Cortex of kidney (tissue), 1 donor: ENCODE measurements at places on chromosomes 11 and 22.

DNA sequence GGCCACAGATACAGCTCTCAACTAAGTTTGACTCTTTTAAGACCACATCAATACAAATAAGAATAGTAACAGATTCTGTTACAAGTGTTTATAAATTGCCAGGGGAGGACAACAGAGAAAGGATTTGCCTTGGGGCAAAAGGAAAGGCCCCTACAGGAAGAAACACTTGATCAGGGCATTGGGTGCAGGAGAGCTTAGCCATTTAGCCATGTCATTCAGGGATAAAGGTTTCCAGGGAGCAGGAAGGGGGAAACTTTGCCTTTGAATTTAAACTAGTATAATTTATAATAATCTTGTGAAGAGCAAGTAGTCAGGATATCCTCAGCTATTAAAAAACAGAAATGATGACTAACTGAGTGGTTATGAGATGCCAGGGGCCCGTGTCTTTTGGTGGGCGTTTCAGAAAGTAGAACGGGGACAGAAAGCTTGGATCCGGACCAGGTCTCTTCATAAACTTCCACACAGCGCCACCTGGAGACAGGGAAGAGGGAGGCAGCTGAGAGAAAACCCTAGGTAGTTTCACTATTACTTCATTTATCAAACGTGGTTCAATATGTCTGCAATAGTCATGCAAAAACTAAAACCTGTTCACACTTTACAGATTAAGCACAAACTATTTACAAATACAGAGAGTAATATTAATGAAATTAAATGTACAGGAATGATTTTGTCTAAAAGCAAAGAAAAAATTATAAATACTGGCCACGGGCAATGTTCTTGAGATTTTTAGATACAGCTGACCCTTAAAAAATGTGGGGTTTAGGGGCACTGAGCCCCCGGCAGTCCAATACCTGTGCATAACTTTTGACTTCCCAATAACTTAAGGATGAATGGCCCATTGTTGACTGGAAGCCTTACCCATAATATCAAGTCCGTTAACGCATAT, 11.0 kb upstream of the SLC5A4 start:
- no peak for DNase-seq

- no peak for DNase-seq
Measured at GRCh38 chr11:3902441-3902840, 47.0 kb downstream of the STIM1 start.

GRCh38 chr11:134837887-134838232, 425.8 kb upstream of the B3GAT1 start:
- DNase-seq, result no peak

DNA sequence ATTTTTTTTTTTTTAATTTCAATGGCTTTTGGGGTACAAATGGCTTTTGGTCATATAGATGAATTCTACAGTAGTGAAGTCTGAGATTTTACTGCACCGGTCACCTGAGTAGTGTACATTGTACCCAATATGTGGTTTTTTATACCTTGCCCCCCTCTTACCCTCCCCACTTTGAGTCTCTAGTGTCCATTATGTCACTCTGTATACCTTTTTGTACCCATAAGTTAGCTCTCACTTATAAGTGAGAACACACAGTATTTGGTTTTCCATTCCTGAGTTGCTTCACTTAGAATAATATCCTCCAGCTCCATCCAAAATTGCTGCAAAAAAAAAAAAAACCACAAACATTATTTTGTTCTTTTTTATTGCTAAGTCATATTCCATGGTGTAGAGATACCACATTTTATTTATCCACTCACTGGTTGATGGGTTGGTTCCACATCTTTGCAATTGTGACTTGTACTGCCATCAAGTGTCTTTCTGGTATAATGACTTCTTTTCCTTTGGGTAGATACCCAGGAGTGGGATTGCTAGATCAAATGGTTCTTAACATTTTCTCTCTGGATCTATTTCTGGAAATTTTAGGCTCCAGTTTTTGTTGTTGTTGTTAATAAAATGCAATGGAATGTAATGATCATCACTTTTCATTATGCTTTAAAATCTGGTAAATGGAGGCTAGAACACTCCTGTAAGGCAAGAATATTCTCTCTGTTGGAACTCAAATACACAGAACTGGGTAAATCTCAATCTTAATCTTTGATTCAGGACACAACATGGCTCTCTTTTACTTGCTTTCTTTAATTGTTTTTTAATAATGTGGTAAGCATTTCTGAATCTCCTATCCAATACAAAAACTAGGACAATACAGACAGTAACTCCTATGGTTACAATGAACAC, 10.3 kb downstream of the NEAT1 start:
- DNase-seq, result no peak

- no peak for DNase-seq
Measured at GRCh38 chr22:27540656-27541396, 260.7 kb downstream of the MN1 start.

GRCh38 chr22:22479999-22480532, 28.5 kb downstream of the ZNF280B start:
- no peak for DNase-seq

DNA sequence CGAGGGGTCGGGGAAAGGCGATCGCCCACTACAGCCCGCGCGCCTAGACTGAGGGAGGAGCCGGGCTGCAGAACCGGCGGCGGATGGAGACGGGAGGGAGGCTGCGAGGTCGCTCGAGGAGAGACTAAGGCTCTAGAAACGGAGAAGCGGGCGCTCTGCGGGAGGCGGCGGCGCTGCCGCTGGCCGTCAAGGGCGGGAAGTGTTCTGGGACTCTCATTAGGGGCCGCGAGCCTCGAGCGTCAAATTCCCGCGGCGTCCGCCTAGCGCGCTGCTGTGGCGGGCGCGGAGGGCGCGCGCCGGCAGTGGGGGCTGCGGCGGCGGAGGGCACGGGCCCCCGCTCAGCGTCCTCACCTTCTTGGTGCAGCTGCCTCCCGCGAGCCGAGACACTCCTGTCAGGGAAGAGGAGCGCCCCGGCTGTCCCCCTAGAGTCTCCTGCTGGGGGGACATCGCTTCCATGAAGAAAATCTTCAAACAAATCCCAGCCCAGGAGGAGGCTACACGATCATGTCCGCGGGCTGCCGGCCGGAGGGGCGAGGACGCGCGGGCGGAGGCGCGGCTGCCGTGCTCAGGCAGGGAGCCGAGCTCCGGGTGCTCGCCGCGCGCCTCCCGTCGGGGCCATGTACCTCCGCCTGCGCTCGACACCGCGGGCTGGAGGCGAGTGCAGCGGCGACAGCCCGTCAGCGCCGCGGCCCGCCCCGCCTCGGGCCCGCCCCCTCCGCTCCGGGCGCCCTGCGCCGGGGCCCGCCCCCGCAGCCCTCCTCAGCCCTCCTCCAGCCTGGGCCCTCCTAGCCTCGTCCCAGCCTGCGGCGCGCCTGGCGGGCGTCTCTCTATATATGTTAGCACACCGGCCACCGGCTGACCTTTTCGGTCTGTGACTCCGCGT, at the start of gene ARHGAP20:
Gene ARHGAP20 (minus strand): TSS at position 662 of the 883 bp plus-strand sequence. CDS start 206 bp downstream, at position 456.
- no peak for DNase-seq

GRCh38 chr11:64146036-64146955, 19.6 kb downstream of the MACROD1 start:
- no peak for DNase-seq

- DNase-seq, result no peak
Measured at GRCh38 chr11:102204174-102204573, 93.9 kb downstream of the YAP1 start.

DNA sequence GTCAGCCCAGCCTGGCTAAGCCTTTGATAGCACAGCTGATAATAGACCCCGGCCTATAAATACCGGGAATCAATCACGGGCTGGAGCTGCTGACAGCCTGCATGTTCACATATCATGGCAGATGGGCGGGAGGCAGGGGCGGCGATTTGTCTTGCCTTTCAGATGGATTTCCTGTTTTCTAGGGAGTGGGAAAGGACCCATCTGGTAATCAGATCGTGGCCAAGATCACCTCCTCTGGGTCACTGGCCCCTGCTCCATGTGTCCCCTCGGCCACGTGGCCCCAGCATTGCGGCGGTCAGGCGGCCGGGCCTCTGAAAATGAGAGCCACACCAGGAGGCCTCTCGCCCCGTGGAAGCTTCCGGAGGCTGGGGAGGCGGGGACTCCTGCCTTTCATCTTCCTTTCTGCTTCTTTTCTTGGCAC, 36.6 kb downstream of the SMIM38 start:
- DNase-seq, result no peak

GRCh38 chr22:42418811-42419242, 13.4 kb downstream of the NFAM1 start:
- no peak for DNase-seq

DNA sequence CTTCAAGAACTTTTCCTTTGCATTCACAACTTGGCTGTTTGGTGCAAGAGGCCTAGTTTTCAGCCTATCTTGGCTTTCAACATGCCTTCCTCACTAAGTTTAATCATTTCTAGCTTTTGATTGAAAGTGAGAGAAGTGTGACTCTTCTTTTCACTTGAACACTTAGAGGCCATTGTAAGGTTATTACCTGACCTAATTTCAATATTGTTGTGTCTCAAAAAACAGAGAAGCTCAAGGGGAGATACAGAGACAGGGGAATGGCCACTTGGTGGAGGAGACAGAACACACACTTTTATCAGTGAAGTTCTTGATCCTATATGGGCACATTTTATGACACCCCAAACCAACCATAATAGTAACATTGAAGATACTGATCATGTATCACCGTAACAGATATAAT, 532.3 kb downstream of the DLG2 start:
- DNase-seq, result no peak

DNA sequence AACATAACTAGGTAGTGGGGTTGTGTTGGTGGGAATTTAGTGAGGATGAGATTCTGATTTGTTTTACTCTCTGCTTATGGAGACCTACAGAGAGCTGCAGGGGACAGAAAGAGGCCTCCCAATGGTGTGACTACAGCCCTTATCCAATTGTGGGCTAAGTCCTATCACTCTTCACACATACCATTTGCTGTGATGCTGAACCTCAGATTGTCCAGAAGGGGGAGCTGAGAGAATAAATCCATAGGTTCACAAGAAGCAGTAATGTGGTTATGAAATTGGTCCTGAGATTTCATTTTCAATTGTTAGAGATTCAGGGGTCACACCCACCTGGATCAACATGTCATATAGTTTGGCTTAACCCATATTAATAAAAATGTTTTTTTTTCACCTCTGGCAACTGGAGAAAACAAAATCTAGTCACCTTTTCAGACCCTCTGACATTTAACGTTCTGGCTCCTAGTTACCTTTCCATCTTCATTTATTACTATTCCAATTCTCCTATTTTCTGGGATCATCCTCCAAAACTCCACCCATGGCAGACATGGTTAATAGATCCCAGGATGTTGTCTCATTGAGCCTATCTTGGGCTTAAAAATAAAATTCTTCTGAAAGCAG, 53.3 kb upstream of the PTPN5 start:
- DNase-seq, result no peak

DNA sequence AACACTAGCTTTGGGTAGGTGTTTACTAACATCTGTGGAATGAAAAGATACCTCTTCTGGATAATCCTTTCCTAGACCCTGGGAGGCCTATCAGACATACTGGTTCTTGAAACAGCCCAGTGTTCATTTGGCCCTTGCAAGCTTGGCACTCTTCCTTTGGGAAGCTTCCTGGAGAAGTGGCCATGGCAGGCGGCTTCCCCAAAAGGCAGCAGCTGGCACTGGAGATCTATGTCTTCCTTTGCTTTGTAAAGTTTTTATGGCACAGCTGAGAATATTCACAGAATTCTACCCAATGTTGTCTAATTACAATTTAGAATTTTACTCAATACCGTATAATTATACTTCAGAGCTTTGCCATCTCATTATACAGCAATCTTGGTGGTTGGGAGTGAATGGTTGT, 199.2 kb upstream of the C11orf87 start:
- no peak for DNase-seq

GRCh38 chr11:77053217-77054015, 13.4 kb upstream of the CAPN5 start:
- no peak for DNase-seq

DNA sequence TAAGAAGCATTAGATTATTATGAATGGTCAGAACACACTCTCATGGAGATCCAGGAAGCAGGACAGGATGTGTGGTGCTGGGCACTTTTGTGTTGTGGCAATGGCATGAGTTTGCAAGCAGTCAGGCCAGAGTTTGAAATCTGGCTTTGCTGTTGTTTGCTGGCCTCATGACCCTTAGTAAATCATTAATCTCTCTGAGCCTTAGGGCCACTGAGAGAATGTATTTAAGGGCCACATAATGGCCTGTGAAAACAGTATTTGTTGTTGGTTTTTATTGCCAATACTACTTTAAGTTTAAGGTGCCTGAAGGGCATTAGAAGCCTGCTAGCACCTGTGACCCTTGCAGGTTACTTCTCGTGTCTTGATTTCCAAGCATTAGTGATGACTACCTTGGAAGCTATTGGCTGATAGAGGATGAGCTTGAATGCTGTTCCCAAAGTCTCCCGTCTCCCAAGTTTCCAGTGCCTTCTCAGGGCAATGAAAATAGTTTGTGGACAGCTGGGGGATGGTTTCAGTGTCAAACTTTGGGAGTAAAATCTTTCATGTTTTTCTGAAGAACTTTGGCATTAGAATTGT, 24.6 kb downstream of the STIM1 start:
- no peak for DNase-seq

GRCh38 chr11:93608364-93608763, 53.1 kb upstream of the CEP295 start:
- DNase-seq, result no peak

- no peak for DNase-seq
Measured at GRCh38 chr22:19012308-19012986, 76.4 kb upstream of the PRODH start.

- no peak for DNase-seq
Measured at GRCh38 chr11:122229078-122229477, 113.1 kb upstream of the BLID start.

GRCh38 chr11:133403900-133404299, 128.4 kb downstream of the OPCML start:
- no peak for DNase-seq

- DNase-seq, result no peak
Measured at GRCh38 chr22:22591348-22592299, 32.6 kb upstream of the PRAME start.

- DNase-seq, result no peak
Measured at GRCh38 chr11:87398931-87399330, 361.2 kb downstream of the TMEM135 start.

- DNase-seq, result no peak
Measured at GRCh38 chr22:31530823-31531195, 34.5 kb downstream of the SFI1 start.

DNA sequence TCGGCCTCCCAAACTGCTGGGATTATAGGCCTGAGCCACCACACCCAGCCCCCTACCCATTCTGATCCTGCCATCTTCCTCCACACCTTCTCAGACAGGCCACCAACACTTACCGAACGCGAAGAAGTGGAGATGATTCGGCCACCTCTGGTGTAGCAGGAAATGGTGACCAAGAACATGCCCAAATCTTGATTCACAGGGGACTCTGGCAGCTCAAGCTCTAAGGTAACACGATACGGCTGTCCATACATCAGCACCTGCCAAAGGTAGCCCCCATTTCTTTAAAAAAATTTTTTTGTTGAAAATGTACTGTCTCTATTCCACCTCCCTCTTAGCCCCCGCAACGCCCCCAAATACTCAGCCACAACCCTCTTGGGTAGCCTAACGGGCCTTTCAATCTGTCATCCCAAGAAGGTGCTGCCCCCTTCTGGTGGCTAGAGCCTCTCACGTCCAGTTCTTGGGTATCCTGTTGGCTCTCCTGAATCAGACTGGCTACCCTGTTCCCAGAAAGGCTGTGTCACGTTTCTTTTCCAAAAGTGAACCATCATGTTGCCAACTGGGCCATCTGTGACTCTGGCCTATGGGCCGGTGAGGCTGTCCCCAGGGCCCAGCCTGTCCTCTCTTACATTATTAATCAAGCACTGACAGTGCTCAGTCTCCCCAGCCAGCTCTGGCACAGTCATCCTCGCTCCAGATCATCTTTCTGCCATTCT, 5.3 kb upstream of the LRRN4CL start:
- DNase-seq, result no peak
